ENCODE measurements at places on chromosomes 2 and 18.

GRCh38 chr2:46226620-46227019 is 70.6 kb upstream of the EPAS1 start:
- no peak for DNase-seq

DNA sequence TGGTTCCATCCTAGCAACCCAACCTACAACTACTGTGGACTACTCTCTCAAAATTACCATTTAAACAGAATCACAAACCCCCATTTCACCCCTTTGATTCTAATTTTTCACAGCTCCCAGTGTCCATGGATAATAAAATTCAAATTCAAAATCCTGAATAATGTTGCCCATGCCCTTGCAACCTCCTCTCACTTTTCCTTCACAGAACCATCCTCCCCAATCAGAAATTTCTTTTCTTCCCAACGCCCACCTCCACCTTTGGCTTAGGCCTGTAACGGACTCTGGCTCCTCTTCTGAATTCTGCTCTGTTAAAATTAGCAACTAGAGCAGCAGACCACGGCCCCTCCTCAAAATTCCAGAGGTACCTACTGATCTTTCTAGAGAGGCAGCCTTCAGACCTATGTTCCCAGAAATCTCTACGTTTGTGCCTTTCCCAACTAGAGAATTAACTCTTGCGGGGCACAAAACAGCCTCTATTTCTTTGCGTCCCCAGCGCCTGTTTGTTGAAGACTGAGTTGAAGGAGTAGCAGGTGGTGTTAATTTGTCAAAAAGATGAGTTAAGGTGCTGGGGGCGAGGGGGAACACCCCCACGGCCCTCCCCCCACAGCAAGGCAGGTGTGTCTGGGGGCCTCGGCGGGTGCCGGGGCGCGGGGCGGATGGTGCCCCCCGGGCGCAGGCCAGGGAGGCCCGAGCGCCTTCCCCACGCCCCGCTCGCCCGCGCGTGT is 428 bp upstream of the MAP3K20 start:
- DNase-seq: no peak

DNA sequence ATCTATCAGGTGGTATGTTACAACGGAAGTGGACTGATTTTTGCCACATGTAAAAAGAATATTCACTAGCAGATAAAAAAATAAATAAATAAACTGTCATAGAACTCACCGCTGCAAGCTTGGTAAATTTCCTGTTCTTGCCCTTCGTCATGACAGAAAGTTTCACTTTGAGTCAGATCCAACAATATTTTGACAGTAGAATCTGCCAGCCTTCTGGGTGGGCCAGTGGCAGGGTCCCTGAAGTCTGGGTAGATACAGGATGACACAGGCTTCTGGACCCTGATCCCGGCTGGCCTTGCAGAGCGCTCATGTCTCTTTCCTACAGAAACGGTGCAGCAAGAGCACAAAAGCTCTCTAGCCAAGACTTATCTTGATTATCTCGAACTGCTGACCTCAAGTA is 97.8 kb upstream of the PMAIP1 start:
- no peak for DNase-seq

DNA sequence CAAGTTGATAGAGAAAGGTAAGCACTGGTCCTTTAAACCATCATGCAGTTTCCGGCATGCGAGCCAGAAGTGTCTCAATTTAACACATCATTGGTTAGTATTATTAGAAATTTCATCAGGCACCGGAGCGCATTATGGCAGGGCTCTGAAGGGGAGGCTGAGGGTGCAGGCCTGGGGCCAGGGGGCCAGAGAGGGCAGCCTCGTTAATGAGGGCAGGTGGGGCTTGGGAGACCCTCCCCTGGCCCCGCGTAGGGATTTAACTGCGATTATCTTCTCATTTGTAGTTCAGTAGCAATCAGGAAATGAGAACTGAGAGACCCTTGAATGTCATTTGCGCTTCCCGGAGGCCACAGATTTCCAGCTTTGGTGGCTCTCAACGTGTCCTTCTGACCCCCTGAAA is 246.4 kb downstream of the KLHL29 start:
- no peak for DNase-seq

DNA sequence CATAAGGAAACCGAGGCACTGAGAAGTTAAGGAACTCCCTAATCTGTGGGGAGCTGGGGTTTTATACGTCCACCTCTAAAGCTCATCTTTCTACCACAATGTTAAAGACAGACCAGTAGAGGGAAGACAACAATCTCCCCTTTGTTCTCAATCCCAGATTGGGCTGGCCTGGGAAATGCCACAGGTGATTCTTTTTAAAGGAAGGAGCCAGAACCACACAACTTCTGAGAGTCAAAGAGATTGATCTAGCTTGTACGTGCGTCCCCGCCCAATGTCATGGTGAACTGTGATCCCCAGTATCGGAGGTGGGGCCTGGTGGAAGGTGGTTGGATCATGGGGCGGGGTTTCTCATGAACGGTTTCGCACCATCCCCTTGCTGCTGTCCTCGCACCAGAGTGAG is 81.8 kb upstream of the LCLAT1 start:
- DNase-seq: no peak

- DNase-seq: no peak
These were observed 109.4 kb upstream of the LYPD6 start for GRCh38 chr2:149221002-149221401.

DNA sequence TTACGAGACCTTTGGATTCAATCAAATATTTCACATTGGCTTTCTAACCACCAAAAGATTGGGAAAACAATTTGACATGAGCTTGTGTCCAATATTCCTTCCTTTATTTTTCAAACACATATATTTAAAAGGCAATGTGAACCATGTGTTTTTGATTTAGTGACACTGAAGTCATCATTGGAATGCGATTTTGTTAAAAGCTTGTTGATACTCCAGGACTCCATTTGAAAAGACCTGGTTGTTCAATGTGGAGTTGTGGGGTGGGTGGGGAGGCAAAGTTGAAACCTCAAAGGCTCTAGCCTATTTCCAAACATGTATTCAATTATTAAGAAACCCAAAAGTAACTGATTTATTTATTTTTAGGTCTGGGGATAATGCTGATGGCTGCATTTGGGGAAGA is 114.1 kb upstream of the TRIB2 start:
- no peak for DNase-seq

GRCh38 chr2:132825601-132826000 is 155.6 kb upstream of the LYPD1 start:
- no peak for DNase-seq

DNA sequence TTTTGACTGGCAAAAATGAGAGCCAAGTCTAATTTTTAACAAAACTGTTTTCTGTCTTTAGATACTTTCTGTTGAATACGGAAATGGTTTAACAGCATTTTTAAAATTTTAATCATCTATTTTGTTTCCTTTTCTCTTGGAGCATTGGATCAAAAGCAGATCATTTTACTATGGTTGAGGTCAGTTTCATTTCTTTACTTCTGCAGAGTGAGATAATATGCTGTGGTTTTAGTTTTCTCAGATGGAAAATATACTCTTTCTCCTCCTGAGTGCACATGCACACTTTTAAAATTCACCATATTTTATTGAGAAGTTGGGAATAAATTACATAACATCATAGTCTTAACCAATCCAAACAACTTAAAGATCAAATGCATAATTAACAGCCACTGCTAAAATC is 283.3 kb downstream of the SLC8A1 start:
- DNase-seq: no peak

- no peak for DNase-seq
These were observed 1265.5 kb upstream of the ACVR2A start for GRCh38 chr2:146579147-146579930.

- DNase-seq: peak; percentile 21
These were observed 33.3 kb upstream of the TMEM87B start for GRCh38 chr2:112021781-112022231.

GRCh38 chr2:131105950-131106801 is 1.0 kb downstream of the PLEKHB2 start:
- peak; percentile 77 for DNase-seq

DNA sequence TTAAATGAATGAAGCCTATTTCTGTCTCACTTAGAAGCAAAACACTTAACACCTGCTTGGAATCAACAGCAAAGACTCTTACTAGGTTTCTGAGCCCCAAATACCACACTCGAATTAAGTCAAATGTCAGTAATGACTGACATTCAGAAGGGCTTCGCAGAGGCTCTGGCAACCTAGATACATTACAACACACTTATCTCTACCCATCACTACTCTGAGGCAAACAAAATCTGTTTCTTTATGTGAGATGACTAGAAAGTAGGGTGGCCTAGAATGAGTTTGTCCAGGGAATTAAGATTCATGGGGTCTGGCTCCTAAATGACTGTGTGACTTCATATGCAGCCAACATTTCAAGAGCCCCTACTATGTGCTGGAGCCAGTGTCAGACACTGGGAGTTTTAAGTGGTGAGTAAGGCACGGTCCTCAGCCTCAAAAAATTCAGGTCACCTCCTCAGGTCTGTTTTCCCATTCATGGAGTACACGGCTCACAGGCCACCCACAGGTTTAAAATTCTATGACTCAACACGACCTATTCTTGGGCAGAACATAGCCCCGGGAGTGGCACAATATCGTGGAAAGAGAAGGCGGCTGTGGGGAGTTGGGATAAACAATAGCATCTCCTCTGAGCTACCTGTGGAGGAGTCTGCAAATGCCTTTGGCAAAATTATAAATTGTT is 150.3 kb upstream of the ZFP36L2 start:
- no peak for DNase-seq

DNA sequence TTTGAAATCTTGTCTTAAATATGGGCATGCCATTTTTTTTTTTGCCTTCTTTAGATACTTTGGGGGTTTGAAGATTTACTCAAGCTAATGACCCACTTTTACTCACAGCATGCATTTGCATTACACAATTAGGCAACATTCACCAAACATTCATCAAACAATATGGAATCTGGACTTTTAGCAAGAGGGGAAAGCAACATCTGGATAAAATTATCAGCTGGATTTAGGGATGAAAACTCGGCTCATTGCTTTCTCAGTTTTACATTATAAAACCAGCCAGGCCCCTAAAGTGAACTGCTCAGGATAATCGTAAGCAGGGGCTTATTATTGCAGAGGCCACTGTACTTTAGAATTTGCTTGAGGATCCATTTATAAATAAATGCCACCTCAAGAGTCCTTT is 44.7 kb downstream of the SOX11 start:
- no peak for DNase-seq

- DNase-seq: no peak
These were observed 80.9 kb downstream of the EMILIN2 start for GRCh38 chr18:2927745-2928144.

DNA sequence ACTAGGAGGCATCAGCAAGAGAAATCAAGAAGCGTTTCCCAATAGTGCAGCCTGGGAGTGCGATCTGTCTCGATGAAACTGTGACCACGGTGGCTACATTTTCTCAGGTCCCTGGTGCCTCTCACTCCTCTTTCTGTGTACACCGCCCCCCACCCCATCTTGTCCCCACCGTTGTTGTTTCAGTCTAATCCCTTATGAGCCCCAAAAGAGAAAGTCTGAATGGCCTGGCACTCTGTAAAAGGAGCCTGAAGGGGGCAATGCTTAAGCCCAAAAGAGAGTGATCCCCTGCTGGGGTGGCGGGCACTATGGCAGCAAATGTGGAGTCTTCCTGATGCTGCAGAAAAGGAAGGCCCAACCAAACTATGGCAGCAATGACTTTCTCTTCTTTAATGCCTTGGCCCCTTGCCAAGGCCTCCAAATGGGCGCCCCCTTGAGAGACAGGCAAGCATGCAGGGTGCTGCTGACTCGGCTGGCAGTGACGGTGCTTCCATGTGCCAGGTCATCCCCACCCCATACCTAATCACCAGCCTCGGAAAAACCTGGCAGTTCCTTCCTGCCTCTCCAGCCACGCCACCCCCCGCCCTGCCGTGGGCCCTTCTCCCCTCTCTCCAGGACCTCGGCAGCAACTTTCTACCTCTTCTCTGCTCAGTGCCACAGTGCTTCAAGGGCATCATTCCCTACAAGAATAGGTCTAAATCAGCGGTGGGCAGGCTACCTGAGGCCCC is 123.0 kb downstream of the CYP26B1 start:
- DNase-seq: peak; percentile 10

DNA sequence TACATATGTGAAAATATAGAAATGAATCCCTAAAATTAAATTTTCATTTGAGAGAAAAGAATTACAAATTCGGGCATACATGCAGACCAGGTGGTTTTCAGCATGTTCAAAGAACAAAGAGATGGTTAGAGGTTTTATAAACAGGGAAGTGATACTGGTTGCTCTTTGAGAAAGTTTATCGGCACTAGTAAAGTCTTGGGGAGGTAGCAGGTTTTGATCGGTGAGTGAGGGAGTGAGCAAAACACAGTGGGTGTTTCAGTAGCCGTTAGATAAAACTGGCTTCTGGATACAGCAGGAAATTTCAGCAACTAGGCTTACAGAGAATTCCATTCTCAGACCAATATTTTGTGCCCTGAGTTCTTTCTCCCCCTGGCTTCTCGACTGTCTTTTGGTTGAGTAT is 51.1 kb downstream of the DSC3 start:
- no peak for DNase-seq

- no peak for DNase-seq
These were observed 152.5 kb upstream of the SALL3 start for GRCh38 chr18:78827141-78827540.

- no peak for DNase-seq
These were observed 95.3 kb downstream of the TMEM247 start for GRCh38 chr2:46574457-46575355.

GRCh38 chr2:230219419-230220331 is at the start of gene SP110:
SP110 (minus strand) TSS chr2:230219984; CDS start chr2:230216927, 3,057 bp downstream.
- DNase-seq: peak; percentile 90

DNA sequence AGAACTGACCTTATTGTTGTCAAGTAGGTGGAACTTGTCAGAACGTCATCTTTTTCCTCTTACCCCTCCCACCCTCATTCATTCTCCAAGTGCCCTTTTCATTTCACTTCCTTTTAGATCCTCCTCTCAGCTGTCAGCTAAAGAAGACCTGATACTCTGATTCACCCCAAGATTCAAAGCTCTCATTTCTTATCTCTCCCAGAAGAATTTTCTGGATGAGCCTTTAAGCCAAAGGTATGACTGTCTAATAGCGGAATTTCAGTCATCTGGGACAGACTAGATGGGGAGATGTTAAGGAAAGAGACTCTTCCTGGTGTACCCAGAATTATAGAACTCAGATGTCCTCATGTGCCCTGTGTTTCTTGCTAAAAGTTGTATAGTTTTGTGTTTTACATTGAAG is 53.9 kb downstream of the TCF7L1 start:
- DNase-seq: no peak

GRCh38 chr2:69618362-69618761 is 25.2 kb downstream of the AAK1 start:
- DNase-seq: peak; percentile 54

- DNase-seq: no peak
These were observed 64.1 kb downstream of the FBXO15 start for GRCh38 chr18:74083557-74083952.

GRCh38 chr2:85195956-85196355 is 62.8 kb downstream of the TCF7L1 start:
- no peak for DNase-seq

DNA sequence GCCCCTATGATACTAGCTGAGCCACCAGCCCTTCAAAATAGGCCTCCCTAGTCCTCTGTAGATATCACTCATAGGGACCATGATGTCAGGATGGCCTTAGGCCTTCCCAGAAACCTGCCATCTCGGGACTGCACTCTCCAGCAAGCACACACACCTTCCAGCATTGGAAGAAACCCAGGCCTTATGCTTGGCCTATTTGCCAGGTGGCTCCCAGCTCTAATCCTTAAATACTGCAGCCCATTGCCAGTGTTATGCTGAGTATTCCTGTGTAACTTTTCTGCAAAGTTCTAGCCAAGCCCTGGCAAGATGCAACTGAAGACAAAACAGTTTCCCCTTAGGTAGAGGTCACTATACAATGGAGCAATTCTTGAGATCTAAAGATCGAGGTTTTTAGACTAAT is 316.5 kb downstream of the SETBP1 start:
- DNase-seq: no peak
